Spleen (tissue), 13 donors: ENCODE measurements at places on chromosomes 6 and 20. TPM values are rescaled to one million over a fixed set of nuclear protein-coding genes. Genes with fewer than 3 reads are reported as not detected.

DNA sequence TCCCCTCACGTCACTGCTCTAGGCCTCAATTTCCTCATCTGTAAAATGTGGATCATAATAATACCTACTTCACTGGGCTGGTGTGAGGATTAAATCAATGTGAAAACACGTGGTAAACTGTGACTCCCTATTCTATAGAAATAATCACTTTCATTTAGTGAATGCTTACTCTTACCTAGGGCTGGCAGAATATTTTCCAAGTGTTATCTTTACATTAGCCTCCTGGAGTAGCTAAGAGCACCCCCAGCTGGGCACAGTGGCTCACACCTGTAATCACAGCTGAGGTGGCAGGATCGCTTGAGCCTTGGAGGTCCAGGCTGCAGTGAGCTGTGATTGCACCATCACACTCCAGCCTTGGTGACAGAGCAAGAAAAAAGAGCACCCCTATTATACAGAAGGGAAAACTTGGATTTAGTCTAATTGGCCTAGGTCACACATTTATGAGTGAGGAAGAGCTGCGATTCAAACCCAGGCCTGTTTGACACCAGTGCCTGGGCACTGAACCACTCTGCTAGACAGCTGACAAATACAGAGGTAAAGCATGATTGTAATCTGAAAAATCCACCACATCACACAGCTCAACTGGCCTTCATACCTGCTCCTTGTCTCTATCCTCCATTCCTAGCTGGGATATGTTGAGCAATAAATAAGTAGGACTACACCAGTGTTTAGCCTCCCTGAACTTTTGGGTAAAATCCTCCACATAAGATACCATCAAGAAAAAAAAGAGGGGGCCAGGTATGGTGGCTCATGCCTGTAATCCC, 1.4 kb upstream of the SNTA1 start:
- DNase-seq, result no peak

DNA sequence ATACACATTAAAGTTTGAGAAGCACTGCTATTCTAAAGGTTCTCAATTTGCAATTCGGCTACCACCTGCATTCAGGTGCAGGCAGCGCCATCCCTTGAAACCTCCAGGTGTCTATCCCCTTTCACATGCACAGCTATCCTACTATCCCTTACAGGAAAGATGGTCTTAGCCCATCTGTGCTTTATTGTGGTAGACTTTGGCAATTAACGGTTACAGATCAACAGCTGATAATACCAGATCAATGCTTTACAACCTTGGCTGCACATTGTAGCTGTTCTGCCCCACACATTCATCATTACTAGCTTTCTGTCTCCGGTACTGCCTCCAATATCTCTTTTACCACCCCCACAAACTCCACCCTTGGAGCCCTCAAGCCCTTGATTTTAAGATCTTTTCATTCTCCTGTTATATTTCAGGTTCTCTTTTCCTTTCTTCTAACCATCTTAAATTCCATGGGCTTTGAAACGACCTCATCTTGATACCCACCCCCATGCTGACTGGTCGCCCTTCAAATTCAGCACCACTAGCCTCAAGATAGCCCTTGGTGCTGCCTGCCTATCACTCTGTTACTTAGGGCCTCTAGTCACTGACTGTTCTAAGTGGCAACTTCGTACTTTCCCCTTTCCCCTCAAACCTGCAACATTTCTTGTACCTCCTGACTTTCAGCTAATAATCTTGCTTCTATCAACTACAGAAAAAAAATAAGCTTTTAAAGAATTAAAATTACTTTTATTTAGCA, 50.8 kb downstream of the SPTLC3 start:
- DNase-seq, result no peak

GRCh38 chr6:6616656-6617055, 28.1 kb downstream of the LY86 start:
- DNase-seq, result no peak

VTA1 gene
- total RNA-seq, result 31.2 TPM

THEMIS gene
- total RNA-seq, result 14.4 TPM

DSP gene
- total RNA-seq, result 10.0 TPM
